ENCODE measurements at places on chromosomes 16 and 17.

DNA sequence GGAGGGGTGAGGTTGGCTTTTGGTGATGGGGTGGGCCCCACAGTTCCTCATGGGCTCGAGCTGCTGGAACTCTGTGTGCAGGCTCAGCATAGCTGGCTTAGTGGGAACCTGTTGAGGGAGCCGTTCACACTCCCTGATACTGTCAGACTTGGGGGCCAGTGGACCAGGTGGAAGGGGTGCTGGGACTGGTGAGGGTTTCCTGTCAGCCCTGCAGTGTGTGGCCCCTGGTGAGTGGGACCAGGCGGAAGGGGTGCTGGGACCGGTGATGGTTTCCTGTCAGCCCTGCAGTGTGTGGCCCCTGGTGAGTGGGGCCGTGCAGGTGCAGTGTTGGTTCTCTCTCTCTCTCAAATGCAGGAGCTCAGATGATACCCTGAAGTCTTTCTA lies 45.1 kb upstream of the ZNF750 start:
- no peak for DNase-seq

DNA sequence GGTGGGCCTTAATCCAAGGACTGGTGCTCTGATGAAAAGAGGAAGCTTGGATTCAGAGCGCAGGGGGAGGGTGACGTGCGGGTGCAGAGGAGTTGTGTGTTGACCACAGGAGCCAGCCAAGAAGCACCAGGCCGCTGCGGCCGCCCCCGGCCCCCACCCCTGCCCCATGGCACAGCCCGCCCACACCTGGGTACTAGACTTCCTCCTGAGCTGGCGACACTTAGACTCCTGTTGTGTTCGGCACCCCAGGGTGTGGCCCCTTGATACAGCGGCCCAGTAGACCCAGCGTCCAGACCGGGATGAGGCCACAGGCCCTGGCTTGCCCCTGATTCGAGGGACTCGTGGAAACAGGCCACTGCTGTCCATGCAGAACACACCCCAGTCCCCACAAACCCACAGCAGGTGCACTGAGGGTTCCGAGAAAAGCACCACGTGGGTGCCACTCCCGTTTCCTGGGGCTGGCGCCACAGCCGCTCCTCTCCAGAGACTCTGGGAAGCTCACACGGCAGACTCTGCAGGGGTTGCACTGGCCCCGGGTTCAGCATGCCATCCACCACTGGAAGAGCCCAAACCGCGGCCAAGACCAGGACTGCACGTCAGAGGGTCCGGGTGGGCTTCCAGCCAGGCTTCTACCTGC lies 5.7 kb upstream of the SNAI3 start:
- no peak for DNase-seq

DNA sequence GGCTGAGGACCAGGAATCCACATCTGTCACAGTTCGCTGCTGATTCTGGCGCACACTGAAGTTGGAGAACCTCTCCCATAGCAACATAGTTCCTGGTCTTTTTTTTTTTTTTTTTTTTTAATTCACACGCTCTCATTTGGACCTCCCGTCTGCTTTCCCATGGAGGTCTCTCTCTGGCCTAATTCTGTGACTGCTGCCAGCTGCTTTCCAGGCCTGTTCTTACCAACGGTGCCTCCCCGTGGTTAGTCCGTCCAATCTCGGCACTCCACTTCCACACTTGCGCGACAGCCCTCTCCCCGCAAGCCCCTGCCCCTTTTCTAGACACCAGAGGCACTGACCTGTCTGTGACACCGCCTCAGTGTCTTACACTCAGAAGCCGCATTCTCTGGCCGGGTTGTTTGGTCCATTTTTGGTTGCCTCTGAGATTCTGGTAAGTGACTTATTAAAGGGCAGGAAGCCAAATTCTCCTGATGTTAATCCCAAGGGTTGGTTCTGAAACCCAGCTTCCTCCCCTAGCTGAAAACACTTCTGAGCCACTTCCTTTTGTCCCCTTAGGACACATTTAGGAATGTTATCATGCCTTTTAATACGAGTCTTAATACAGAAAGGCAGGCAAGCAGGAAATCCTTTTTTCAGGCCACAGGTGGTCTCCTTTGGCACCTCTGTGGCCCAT lies 1.1 kb upstream of the AKTIP start:
- no peak for DNase-seq

- DNase-seq: no peak
Measured at GRCh38 chr16:8943966-8944759, 19.5 kb downstream of the USP7 start.

- no peak for DNase-seq
Measured at GRCh38 chr16:68342620-68343019, 31.8 kb downstream of the PRMT7 start.

- no peak for DNase-seq
Measured at GRCh38 chr17:81831957-81832607, 1.0 kb downstream of the MCRIP1 start.

- DNase-seq: no peak
Measured at GRCh38 chr16:66254106-66254505, 112.4 kb upstream of the CDH5 start.

DNA sequence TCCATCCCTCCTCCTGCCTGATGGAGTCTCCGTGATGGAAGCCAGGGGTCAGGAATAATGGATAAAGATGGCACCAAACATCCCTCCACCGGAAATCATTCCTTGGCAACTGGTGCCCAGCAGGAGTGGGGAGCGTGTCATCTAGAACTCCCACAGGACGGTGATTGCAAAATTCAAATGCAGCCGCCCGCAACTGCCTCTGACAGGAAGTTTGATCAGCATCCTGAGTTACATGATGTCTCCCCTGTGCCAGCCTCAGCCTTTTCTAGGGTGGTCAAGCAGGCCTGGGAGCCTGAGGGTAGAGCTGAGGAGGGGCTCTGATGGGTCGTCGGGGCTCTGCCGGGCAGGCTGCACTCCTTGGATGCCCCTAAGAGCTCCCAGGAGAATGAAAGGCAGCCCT lies 52.8 kb downstream of the GSG1L start:
- no peak for DNase-seq

DNA sequence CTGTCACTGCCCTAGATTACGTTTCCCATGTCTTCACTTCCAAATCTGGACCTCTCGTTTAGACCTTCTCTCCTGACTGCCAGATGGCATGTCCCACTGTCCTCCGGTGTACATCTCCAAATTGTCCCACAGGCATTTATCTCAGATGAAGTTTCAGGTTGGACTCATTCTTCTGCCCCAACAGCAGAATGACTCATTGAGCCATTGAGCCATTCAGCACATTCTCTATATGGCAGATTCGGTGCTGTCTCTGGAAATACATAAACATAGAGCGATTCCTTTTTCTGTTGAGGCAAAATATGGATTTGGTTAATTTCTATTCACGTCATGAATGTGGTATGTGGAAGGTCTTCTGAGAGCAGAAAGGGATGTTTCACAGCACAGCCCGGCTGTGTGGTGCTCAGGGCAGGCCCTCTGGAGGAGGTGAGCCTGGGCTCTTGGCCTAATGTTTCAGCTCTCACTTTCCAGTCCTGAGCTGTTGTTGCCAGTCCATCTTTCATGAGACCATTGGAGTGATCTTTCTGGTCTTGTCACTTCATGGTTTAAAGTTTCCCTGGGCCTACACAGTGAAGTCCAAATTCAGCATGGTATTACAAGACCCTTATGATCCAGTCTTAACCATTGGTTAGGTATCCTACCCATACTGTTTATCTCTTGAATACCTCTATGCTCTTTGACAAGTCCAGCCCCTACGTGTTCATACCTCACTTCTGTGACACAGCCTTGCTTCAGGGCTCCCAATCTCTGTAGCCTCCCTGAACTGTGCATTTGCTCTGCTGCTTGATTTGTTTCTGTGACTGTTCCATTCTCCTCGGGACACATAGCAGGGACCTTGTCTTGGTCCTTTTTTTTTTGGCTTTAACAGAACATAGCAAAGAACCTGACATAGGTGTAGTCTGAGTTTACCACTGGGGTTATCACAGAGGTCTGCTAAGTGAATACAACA lies 15.9 kb downstream of the HAPSTR1 start:
- no peak for DNase-seq

DNA sequence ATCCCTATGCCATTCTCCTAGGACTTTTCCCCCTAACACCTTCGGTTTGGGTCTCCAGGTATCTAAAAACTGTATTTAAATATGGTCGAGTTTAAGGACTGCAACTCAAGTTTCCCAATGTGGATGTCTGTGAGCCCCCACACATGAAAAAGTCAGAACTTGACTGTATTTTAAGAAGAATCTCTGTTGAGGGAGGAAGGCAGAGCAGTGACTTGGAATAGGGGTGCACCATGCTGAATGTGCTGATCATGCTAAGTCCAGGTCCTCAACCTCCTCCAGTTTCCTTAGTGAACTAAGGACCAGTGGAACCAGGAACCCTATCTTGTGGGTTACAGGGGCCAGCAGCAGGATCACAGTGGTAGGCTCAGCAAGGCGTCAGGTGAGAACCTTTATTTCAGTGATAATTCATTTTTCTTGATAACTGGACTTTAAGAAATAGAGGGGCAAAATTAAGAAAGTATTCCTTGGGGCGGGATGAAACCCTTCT lies 19.5 kb downstream of the GRB7 start:
- DNase-seq: no peak

DNA sequence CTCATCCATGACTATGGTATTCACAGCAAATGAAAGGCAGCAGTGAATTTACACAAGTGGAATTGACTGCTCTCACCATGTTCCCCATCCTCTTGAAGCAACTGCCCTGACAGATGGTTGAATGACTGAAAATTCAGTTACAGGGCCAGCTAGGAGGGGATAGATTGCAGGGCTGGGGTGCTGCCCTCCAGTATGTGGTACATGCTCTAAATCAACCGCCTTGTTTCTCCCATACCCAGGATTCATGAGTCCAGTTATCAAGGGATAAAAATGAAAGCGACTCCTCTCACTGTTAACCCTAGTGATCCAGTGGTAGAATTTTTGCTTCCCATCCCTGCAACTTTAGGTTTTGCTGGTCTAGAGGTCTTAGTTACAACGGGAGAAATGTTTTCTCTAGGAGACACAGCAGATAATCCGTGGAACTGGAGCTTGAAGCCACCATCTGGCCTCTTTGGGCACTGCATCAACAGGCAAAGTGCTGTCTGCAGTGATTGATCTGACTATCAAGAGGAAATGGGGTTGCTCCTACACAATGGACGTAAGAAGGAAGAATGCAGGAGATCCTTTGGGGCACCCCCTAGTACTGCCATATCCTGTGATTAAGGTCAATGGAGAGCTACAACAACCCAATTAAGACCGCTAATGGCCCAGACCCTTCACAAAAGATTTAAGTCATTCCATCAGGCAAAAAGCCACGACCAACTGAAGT lies 32.0 kb downstream of the SCPEP1 start:
- DNase-seq: no peak

DNA sequence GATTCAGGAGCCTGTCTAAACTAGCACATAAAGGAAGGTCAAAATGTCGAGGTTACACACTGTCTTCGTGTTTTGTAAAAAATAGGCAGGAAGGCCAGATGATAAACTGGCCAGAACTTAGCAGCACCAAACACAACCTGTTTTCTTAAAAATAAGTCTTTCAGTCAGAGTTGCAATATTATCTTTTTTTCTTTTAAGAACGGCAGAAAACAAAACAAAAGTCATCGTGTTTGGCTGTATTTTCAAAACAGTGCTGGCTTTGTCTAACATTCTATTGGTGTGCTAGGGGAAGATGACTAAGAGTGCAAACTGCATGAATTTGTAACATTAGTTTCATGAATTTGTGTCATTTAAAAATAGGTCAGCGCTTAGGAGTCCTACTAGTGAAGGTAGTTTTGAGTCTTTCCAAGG lies 5.3 kb downstream of the MAF start:
- DNase-seq: no peak

GRCh38 chr16:27500801-27501200 lies 48.9 kb downstream of the GTF3C1 start:
- no peak for DNase-seq

DNA sequence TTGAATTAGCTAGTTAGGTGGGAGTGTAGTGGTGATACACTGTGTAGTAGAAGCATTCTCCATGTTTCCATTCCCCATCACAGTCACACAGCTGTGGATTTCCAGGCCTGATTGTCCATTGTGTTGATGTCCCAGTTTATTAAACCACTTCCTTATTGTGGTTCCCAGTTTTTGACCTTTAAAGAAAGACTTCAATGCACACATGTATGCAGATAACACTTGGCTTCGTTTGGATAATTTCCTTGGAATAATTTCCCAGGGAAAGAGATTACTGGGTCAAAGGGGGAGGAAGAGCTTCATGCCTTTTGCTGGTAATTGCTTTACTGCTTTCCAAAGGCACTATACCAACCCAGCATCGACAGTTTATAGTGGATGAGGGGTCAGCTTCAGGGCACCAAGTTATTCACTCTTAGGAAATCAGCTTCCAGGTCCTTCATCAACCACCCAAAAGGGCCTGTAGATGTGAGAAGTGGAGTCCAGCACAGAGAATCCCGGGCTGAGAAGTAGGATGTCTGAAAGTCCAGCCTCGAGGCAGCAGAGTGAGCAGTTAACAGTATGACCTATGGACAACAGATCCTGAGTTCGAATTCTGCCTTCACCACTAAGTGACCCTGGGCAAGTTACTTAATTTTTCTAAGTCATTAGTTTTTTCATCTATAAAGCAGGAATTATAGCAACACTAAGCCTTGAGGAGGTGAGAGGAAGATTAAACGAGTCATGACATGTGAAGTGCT lies 31.3 kb upstream of the TNS4 start:
- DNase-seq: no peak

DNA sequence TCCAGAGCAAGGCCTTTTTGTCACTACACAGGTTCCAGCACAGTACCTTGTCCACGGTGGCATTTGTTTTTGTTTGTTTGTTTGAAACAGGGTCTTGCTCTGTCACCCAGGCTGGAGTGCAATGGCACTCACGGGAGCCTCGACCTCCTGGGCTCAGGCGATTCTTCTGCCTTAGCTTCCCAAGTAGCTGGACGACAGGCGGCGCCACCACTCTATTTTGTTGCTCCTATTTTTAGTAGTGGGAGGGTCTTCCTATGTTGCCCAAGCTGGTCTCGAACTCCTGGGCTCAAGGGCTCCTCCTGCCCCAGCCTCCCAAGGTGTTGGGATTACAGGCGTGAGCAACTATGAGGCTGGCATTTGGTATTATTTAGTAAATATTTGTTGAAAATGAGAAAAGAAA lies 10.3 kb downstream of the MRC2 start:
- DNase-seq: no peak

GRCh38 chr17:47866941-47867340 lies 16.0 kb upstream of the SP6 start:
- DNase-seq: no peak

DNA sequence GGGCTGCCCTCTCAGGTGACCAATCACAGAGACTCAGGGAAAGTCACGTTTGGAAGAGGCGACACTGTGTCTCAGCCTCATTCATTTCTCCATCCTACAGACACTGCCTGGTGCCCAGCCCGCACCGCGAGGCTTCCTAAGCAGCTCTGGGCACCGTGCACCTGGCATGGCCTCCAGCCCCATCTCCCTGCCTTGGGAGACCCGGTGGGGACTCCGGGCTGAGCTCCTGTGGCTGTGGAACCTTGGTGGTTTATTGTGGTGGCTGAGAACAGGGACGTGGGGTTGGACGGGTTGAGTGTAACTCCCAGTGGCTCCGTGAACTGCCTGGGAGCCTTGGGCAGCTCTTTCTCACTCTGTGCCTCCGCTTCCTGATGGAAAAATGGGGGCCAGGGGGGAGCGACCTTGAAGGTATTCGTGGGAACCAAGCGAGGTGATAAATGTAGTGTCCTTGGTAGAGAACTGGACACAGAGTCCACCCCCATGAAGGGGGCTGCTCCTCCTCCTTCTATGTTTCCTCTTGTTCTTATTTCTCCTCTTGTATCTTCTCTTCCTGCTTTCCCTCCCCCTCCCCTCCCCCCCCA lies 215.4 kb downstream of the SEC14L1 start:
- DNase-seq: no peak
